ENCODE measurements at places on chromosomes 2 and 18.

DNA sequence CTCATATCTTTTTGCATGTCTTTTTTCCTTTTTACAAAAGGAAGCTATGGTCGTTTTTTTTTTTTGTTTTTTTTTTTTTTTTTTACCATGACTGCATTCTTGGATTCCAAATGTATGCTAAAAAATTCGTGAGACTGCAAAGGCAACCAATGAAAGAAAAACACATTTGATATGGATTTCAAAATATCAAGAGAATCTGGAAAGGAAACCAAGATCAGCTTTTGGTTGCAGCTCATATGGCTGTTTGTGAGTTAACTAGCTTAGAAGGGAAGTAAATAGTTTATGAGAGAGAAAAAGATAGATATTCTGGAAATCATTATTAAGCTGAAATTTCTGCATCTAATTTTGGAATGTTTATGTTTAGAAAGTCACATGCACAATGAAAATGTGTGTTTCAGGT, 110.3 kb downstream of the PRPF40A start:
- DNase-seq = no peak

- no peak for DNase-seq
These were observed 26.2 kb downstream of the MGAT4A start for GRCh38 chr2:98704499-98705332.

DNA sequence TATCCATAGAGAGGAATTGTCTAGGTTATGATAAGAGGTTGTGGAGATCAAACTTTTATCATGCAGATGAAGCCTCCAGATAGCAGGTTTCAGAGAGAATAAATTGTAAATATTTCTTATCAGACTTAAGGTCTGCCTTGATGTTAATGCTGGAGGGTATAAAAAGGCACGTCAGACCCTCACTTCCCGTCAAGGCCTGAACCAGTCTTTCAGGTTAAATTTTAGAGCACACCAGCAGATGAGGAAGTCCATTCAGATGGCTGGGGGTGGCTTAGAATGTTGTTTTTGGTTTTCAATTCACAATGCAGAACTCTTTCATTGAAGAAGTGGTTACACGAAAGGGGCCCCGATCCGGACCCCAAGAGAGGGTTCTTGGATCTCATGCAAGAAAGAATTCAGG, 144.4 kb upstream of the FBXO11 start:
- no peak for DNase-seq

- no peak for DNase-seq
These were observed 287.0 kb upstream of the SLC14A2 start for GRCh38 chr18:45328296-45328695.

DNA sequence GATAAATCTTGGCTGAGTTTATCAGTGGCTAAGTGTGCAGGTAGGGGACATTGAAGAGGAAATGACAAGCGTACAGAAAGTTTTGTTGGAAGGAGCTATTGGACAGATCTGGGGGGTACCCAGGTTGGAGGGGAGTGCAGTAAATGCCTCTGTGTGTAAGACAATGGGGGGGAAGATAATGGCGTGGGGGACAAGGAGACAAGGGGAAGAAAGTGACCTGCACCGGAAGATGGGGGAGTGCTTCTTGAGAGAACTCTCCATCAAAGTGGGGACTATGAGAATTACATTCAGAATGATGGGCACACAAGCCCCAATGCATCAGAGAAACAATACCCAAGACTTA, 190.0 kb downstream of the ALPK2 start:
- no peak for DNase-seq
